ENCODE measurements at places on chromosomes 2 and 18.

GRCh38 chr18:26089293-26090129, 902 bp downstream of the SS18 start:
- DNase-seq = peak; percentile 36

GRCh38 chr2:216632952-216633615, at the start of gene IGFBP2:
TSS of gene IGFBP2 (plus strand) at chr2:216633420. CDS start at chr2:216633524, 104 bp downstream.
- no peak for DNase-seq

GRCh38 chr2:3762771-3763447, 59.5 kb downstream of the DCDC2C start:
- no peak for DNase-seq

GRCh38 chr2:28821295-28821958, 10.8 kb downstream of the SPDYA start:
- peak; percentile 81 for DNase-seq

DNA sequence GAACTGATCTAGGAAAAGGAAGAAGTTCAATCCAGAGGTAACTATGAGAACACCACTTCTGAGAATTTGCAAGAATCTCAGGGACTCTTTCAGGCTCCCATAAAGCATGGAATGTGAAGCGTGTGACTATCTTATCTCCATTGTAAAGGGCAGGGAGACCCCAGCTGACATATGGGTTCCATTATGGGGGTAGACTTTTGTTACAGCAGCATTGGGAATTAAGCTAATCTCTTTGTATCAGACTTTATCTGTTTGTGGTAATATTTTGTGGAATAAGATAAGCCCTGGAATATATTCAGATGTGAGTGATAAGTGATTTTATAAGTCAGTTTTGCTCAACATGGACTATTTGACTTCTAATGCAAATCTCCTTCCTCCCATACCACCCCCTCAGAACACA, 468.3 kb downstream of the MEIS1 start:
- no peak for DNase-seq

- no peak for DNase-seq
These were observed 304.8 kb upstream of the CCDC68 start for GRCh38 chr18:55264108-55264507.

DNA sequence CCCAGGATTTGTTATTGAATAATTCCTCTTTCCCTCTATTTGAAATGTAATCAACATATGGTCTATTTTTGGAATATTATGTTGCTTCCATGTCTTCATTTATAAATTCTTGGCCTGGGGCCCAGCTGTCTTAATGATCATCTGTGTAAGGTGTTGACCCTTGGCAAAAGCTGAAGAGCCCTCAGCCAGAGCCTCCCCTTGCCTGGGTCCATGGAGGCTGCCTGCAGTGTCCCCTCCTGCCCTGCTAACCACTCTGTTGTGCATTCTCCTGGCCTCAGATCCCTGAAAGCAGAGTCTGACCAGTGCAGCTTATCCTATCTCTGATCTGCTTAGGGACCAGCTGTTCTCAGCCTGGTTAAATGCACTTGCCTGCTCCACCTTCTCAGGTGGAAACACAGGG, 226.1 kb upstream of the APCDD1 start:
- no peak for DNase-seq

- no peak for DNase-seq
These were observed 62.9 kb downstream of the ZNF521 start for GRCh38 chr18:25289001-25289631.

DNA sequence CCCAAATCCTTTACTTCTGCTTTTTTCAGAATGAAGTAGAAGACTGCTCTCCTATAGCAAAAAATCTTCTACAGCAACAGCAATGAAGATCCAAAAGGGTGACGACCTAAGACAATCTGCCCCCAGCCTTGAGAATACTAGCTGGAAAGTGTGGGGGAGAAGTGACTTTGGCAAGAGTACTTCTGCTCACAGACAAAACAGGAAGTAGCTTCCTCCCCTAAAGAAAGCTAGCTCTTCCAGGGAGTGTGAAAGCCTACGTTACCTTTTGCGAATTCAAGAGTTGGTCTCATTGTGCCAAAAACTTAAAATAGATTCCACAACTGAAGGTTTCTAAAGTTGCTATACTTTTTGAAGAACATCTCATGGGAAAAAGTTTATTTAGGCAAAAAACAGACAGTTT, 1069.2 kb upstream of the CHAC2 start:
- DNase-seq = no peak

DNA sequence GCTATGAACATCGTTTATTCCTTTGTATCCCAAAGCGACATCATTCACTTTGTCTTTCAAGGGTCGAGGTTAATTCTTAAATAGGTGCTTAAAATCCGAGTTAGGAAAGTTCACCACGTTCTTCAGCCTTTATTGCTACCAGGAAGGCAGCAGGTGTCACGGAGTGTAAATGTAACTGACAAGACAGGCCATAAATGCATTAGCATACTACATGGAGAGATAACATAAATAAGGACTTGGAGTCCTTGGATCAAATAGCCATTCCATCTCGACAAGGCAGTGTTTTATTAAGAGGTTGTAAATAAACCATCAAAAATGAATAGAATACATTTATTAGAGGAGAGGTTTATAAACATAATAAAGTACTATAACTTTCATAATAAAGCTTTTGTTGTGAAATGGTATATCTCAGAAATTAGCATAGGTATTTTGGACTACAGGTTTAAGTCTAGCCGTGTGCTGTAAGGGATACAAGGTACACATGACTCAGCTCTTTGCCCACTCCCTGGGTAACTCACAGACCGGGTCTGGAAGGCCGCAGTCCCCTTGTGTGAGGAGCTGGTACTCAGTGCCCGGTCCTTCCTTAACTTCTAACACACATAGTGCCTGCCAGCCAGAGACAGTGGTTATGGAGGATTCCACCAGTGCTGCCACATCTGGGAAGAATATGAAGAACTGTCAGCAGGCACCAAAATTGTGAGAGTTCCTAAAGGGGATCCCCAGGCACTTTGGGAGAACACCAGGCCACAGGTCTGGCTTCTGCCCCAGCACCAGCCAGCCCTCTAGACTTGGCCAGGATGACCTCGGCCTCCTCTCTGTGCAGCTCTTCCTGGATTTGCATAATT, 29.4 kb downstream of the CAPN13 start:
- no peak for DNase-seq

GRCh38 chr18:35083174-35083712, 42.0 kb downstream of the MAPRE2 start:
- DNase-seq = no peak

DNA sequence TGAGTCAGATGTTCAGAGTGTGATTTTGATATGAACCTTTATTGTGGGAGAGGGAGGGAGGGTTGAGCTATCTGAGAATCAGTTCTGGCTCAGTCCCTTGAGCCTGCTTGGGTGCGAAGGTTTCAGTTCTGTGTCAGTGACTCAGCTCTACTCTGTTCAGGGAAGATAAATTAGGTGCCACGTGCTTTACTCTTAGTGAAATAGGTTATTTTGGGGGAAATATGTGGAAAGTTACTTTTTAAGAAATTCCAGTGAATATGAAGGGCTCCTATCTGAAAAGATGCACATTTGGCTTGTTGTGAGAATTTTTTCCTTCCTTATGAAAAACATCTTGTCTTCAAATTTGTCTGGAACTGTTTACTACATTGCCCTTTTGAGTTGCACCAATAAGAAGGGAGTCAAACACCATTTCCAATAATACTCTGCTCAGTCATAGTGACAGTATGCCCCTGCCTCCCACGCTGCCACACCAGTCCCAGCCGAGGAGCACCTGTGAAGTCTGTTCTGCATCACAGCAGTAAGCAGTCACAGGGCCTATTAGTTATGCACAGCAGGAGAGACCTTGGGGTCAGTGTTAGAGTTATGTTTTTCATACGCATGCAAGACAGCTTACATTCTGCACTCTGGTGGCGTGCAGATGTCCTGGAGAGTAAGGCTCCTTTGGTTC, 32.8 kb upstream of the DNAH7 start:
- no peak for DNase-seq

GRCh38 chr2:217065695-217066405, 206.0 kb upstream of the TNP1 start:
- DNase-seq = no peak

DNA sequence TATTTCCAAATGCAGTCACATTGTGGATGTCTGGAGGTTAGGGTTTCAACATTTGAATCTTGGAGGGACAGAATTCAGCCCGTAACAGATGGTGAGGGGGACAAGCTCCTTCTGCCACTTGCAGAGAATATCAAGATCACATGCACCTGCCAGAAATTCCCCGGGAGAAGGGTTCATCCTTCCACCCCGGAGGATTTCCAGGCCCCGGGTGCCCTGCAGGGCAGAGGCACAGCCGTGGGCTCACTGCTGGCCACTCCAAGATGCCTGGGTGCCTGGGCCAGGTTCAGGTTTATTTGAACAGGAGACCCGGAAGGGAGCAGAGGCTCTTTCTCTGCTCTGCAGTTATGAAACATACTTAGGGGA, 38.2 kb upstream of the MGAT4A start:
- no peak for DNase-seq

GRCh38 chr18:62634979-62635630, 80.2 kb upstream of the PHLPP1 start:
- no peak for DNase-seq

DNA sequence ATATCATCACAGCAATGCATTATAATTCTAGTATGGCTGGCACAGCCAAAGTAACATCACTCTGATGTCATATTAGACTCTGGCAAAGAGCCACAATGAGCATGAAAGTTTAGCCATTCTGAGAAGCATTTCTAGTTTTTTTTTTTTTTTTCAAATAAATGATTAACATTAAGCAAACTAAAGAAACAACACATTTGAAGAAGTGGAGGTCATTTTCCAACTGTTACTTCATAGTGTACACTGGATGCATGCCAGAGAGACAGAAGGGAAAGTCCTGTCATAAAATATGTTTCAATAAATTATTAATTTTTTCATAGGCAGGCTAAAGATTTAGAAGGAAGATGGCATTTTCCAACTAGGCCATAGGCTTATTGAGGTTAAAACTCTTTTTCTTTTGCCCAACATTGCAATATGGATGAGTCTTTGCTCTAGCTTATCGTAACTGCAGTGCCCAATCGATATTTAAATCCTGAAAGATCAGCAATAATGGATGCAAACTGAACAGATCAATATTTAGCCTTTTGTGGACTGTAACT, 1630.4 kb upstream of the ACVR2A start:
- no peak for DNase-seq

DNA sequence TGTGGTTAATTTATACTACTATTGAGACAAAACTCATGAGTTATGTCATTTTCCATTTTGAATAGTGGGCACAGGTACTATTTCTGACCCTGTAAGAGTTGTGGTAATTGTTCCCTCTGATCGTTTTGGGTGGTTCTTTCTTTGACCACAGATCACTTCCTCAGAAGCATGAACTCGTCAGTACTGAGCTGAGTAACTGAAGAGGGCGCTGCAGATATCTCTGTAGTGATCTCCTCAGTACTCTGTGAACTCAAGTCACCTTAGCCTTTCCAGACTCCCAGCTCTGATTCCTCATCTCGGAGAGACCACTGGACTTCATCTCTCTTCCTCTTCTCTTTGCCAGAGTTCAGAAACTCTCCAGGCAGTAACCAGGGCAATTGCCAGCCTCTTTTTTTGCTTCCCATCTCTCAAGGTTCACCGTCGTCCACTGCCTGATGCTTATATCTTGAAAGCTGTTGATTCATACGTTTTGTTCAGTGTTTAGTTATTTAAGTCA, 9.4 kb upstream of the IL1RL1 start:
- peak; percentile 39 for DNase-seq

- DNase-seq = peak; percentile 86
These were observed 17.0 kb upstream of the NFATC1 start for GRCh38 chr18:79378536-79379250.

- no peak for DNase-seq
These were observed 12.1 kb downstream of the TTL start for GRCh38 chr2:112493858-112494648.

DNA sequence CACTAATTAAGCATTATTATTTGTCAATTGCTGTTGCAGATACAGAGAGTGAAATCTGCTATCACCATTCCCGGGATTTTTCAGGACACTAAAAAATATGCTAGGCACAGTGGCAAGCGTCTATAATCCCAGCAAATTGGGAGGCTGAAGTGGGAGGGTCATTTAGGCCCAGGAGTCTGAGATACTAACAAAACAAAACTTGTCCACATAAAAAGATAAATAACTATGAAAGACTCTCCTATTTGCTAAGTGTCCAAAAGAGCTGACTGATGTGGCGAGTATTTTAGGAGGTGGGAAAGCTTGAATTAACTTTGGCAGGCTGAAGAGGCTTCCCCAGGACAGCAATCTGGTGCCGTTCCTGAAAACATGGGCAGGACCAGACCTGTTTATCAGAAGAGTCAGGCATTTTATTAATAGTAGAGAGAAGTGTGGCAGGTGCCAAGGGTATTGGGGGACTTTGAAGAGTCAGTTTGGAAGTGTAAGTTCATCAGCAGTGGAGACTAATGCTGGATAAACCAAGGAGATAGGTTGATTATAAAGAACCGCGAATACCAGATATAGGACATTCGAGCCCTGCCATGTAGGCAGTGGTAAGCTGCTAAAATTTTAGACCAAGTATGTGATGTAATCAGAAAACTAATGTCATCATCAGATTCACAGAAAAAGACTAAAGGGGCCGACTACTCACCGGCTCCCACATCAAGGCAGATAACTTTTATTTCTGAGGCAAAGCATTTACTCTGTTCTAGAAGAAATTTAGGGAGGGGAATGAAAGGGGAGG, 201.8 kb downstream of the EPHA4 start:
- DNase-seq = no peak

DNA sequence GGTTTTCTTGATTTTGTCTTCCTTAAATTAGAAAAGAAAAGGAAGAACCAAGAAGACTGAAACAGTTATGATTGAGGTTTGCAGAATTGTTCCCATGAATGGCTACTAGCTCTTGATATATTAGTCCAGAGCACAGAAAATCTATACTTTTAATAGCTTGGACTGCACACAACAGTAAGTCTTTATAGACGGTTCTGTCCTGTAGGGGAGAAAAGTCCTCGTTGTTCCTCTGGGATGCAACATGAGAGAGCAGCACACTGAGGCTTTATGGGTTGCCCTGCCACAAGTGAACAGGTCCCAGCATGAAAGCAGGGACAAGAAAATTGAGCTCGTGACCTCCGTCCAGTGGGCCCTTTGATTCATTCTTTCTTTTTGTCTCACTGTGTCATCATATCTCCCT, 41.5 kb downstream of the RAB31 start:
- DNase-seq = no peak

DNA sequence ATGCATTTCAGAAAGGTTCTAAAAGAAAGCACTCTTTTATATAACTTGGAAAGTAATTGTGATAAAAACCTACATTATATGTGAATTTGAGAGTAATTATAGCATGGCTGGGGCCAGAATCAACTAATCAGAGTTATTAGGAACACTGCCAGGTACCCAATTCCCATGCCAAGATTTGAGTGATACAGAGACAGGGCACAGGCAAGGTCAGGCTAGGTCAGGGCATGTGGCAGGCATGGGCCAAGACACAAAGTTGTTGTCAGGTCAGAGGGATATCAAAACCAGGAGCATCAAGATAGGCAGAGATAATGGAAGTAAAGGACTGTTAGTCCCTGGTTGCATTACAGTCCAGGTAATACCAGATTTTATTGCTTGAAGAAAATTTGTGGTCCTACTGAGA, 87.4 kb downstream of the MYO3B start:
- no peak for DNase-seq

- no peak for DNase-seq
These were observed 42.8 kb upstream of the MAL start for GRCh38 chr2:94982675-94983074.
